ENCODE measurements at places on chromosomes 1 and 21.

- no peak for DNase-seq
Measured at GRCh38 chr1:60850084-60850483, 232.3 kb upstream of the NFIA start.

DNA sequence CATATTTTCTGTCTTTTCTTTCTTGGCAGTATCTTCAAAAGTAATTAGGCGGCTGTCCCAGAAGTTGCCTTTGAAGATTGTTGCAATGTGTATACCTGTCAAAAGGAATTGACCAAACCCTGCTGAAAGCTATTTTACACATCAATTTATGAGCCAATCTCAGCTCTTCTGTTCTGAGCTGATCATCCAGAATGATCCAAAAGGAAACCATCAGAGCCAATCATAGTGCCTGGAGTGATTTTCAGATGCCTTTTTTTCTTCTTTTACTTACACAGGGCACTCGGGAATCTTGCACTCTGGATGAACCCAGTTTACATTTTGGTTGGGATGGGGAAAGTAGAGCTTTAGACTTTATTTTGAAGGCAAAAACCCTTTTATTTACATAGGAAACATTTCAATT, 21.8 kb upstream of the APOBEC4 start:
- no peak for DNase-seq

- no peak for DNase-seq
Measured at GRCh38 chr21:31447505-31447904, 103.4 kb upstream of the TIAM1 start.

DNA sequence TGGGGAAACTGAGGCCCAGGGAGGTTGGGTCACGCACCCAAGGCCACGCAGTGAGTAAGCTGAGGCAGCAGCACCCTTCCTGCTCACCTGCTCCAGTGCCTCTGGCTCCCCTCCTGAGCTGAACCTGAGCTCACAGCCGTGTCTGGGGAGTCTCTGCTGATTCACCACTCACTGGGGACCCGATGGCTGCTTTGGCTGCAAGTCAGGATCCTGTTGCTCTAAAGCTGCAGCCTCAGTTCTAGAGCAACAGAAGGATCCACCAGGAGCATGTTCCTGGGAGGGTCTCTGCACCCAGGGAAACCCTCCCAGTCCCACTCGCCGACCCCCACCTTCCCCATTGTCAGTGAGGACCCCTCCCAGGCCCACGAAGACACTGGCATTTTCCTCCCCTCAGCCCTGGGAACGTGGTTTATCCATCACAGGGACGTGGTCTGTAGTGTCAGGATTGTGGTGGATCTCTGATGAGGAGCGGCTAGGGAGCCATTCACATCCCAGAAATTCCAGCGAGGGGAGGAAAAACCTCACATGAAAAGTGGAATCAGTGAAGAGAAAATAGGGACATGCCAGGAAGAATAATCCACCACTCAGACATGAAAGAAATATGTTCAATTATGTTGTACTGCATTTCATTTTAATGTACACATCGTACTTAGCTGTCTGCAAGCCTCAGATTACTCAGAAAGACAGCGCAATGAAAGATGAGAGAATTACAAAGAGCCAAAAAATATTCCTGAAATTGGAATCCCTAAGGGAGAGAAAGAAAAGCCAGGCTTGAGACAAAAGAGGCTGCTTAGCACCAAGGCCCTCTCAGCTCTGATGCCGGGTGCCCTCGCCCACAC, 447.2 kb downstream of the MATN1 start:
- no peak for DNase-seq

GRCh38 chr1:21689661-21690372, 20.7 kb upstream of the RAP1GAP start:
- DNase-seq: no peak

DNA sequence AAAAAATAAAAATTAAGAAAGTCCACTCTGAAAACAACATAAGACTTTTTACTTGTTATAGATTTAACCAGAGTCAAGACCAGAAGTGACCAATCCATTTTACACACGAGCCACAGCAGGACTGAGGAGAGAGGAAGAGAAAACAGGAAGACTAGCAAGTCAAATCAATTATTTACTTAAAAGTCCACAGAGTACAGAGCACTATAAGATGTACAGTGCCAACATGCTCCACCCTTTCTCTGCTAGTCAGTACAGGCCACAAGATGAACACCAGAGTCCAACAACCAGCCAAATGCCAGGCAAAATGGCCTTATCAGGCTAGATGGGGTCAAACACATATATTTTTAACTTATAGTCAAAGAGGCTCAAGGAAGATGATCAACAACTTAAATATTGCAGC, 19.5 kb downstream of the LUZP1 start:
- no peak for DNase-seq

DNA sequence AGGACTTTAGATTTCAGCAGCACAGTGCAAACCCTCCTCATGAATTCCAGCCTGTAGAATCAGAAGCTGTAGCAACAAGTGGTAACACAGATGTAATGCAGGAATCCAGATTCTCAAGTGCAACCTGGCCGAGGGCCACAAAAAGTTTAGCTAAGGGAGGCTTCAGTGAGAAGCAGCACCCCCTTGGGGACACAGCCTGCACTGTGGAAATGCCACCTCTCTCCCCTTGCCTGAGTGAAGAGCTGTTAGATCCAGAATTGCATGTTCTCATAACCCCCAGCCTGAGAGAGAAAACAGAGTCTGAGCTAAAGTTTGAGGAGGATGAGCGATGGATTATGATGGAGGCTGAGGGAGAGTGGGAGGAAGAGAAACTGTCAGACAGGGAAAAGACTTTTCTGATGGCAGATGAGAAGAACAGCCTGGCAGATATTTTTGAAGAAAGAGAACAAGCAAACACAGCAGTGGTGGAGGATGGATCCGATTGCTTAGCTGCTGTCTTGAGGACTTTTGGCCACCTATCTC, 80.5 kb upstream of the BMP8A start:
- no peak for DNase-seq

DNA sequence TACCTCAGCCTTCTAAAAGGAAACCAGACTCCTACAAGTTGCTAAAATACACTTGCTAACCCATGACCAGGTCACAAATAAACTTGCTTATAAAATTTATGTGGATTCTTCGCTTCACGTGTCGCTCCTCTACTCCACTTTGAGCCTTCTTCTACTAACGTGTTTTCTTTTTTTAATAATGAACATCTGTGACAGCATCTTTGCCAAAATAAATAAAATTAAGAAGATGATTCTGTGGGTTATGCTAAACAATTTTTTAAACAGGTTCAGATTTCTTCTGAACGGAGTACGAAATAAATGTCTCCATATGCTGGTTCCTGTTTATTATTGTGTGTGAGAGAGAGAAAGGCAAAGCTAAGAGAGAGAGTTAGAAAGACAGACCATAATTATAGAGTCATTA, 735.8 kb downstream of the LTN1 start:
- no peak for DNase-seq

GRCh38 chr1:36092166-36092797, 3.6 kb downstream of the ADPRS start:
- DNase-seq: no peak

DNA sequence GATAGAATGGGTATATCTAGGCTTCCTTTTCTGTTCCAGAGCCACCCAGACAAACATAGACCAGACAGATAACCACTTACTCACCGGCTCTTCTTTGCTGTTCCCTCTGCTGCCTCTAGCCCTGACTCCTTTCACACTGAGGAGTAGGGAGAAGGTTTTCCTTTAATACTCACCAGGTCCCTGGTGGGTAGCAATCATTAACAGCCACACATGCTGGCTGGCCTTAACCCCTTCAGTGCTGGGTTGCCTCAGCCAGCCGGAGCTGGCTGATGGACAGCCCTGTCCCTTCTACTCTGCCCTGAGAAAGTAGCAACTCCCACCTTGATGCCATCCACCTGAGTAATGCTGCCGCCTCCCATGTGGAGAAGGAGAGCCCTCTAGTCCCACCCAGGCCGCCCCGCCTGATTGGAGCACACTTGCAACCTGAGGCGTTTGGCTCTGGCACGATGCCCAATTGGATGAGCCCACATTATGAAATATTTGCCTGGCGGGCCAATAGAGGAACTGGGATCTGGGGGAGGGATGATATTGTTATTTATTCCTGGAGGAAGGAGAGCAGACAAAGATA, 71.6 kb downstream of the PLEKHA6 start:
- DNase-seq: no peak

- DNase-seq: no peak
Measured at GRCh38 chr1:224149709-224150108, 33.3 kb upstream of the DEGS1 start.

DNA sequence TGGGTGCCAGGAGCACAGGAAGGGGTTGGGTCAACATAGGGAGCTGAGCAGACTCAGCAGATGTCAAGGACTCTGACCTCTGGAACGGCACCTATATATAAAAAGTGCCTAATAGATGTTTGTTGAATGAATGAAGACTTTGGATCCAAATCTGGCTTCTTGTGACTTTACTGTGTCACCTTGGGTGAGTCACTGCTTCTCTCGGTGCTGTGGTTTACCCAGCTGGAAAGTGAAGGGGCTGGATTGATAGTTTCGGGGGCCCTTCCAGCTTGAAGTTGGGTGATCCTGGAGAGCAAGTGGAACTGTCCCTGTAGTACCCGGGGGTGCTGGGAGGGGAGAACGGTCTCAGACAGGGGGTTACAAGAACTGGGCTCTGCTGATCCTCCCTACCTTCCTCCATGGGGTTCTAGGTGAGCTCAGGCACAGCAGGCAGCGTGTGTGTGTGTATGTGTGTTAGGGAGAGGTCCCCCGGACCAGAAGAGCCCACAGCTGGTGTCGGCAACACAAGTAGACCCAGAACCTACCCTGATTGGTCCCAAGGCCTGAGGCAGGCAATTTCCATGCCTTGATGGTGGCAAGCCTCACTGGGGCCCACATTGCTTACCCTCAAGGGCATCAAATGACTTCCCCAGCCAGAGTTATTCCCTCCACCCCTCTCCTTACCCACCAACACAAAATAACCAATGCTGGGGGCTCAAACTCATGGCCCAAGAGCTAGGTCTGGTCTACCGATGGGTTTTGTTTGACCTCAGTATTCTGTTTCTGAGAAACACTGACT, 5.5 kb upstream of the PADI1 start:
- DNase-seq: peak; percentile 85

- DNase-seq: no peak
Measured at GRCh38 chr1:205275133-205275532, 46.4 kb downstream of the NUAK2 start.

GRCh38 chr1:53878492-53879105, 11.0 kb downstream of the YIPF1 start:
- no peak for DNase-seq

DNA sequence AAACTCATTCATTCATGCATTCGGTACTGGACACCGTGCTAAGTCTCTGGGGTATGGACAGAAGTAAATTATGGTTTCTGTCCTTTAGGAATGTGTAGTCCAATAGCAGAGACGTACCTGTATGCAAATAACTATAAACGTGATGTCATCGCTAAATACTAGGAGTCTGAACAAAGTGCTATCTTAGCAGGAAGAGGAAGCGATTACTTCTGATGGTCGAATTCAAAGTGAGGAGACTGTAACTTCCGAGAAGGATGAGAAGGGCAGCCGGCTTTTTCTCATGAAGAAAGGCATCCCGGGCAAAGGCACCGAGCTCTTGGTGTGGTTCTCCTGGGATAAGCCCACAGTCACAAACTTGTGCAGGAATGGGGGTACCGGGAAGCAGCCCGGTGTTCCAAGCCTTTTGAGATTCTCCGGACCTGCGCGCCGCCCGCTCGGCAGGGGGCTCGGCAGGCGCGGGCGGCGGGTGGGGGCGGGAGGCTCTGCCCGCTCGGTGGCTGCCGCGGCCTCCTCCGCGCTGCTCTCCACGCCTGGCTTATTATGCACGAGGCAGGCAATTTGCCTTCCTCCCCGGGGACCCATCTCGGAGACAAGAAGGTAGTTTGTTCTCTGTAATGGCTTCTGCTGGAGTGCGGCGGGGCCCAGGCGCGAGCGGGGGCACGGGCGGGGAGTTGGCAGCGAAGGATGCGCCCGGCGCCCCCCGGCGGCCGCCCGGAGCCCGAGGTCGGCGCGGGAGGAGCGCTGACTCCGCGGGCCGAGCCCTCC, 67.5 kb upstream of the CD1D start:
- no peak for DNase-seq

DNA sequence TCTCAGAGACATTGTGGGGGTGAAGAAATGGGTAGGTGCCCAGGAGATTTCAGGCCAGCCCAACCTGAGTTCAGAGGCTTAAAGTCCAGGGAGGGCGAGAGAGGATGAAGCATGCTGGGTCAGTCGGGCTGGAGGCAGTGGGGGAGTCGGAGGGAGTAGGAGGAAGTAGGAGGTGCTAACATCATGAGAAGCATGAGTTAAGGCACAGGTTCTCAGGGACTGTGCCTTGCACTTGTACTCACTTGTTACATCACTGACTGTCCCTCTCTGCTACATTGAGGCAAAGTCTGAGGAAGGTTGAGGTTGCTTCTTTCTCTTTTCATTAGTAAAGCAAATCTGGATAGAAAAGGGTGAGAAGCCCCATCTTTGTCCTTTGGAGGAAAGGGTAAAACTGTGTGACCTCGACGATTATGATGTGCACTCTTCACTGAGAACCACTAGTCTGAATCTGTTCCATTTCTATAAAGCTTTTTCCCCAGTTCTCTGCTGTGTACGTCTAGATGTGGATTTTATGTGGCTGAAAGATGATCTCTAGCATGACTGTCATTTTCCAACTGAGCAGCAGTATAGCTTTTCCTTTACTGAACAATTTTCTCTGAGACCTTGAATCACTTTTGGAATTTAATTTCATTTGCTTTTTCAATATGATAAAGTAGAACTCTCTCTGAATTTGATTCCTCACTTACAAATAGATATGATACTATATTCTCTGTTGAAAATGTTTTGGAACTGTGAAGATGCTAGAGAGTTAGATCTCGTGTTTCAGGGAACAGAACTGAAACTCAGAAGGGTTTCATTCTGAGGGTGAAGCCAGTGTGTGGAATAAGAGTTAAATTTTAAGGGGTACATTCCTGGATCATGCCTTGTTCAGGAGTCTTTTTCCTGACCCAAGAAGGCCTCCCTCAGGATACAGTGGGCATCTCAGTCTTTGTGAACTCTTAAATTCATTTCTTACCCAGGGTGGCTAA, 94.6 kb downstream of the FGGY start:
- no peak for DNase-seq

DNA sequence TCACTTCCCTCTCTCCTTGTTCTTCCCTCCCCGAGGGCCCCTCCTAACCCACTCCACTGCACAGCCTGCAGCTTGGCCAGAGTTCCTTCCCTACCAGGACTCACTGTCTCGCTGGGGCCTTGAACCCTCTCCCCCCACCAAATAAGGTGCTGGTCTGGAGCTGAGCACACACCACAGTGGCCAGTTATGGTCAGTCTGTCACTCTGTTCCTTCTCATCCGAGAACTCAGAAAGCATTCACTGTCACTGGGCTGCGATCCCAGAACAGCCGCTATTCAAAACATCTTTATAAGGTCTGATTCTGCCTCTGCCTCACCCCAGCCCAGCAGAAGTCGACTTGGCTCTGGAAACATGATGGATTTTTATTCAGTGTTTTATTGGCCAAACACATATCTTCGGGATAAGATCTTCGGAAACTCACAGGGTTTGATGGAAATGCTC, 19.8 kb upstream of the LBR start:
- peak; percentile 84 for DNase-seq

GRCh38 chr1:68322096-68322495, 89.8 kb upstream of the WLS start:
- no peak for DNase-seq

GRCh38 chr1:101276818-101277217, 40.0 kb downstream of the S1PR1 start:
- DNase-seq: no peak

Data from vagina (tissue), 2 donors.